ENCODE measurements at places on chromosomes 3 and 15. TPM values are rescaled to one million over a fixed set of nuclear protein-coding genes. Genes with fewer than 3 reads are reported as not detected.

- H3K4me3 ChIP-seq = no peak overlapping the region
- no peaks in the 10 kb centered on the region for H3K27me3 ChIP-seq
- no peak for DNase-seq
- H3K27ac ChIP-seq = no peak overlapping the region
These were observed 80.9 kb downstream of the LRRC3B start for GRCh38 chr3:26703519-26703918.

- peaks cover 31% of the 10 kb centered on the region for H3K27me3 ChIP-seq
- H3K4me1 ChIP-seq = no peaks in the 10 kb centered on the region
- H3K4me3 ChIP-seq = no peak overlapping the region
- no peak for DNase-seq
- H3K36me3 ChIP-seq = peaks cover 4% of the 10 kb centered on the region
These were observed 74.0 kb upstream of the ETV5 start for GRCh38 chr3:186182850-186183249.

GRCh38 chr3:65037861-65038260 is 350.1 kb upstream of the ADAMTS9 start:
- no peaks in the 10 kb centered on the region for H3K4me1 ChIP-seq
- DNase-seq = no peak
- H3K4me3 ChIP-seq = no peak overlapping the region
- no peaks in the 10 kb centered on the region for H3K27me3 ChIP-seq

- no peak overlapping the region for H3K27ac ChIP-seq
- H3K4me1 ChIP-seq = no peaks in the 10 kb centered on the region
- no peak overlapping the region for H3K4me3 ChIP-seq
- peaks cover 23% of the 10 kb centered on the region for H3K27me3 ChIP-seq
- DNase-seq = no peak
These were observed 6.8 kb downstream of the CACNA1D start for GRCh38 chr3:53501178-53501577.

- no peak overlapping the region for H3K27ac ChIP-seq
- no peak for DNase-seq
- H3K27me3 ChIP-seq = no peaks in the 10 kb centered on the region
- peaks cover 6% of the 10 kb centered on the region for H3K36me3 ChIP-seq
These were observed 129.1 kb upstream of the SMAD3 start for GRCh38 chr15:66936109-66936860.

GRCh38 chr15:56217341-56217740 is 26.3 kb downstream of the RFX7 start:
- H3K4me1 ChIP-seq = no peaks in the 10 kb centered on the region
- H3K4me3 ChIP-seq = no peak overlapping the region
- no peak overlapping the region for H3K27ac ChIP-seq
- H3K27me3 ChIP-seq = no peaks in the 10 kb centered on the region
- peaks cover 15% of the 10 kb centered on the region for H3K36me3 ChIP-seq

DNA sequence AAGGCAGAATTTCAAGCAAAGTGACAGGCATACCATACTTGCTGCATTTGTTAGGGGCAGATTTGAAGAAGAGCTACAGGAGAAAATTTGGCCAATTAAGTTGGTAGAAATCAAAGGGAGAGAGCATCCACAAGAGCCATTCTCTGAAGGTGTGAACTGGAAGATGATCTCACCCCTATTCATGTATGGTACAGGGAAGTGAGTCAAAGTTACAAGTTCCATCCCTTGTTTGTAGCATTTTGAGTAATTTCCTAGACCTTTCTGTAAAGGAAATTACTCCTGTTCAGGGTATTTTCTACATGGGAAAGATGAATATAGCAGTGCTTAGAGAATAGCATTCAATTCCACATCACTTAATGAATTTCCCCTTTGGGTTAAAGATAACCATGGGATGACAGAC is 28.4 kb downstream of the TTC14 start:
- H3K27ac ChIP-seq = no peak overlapping the region
- no peaks in the 10 kb centered on the region for H3K4me1 ChIP-seq
- peaks cover 12% of the 10 kb centered on the region for H3K36me3 ChIP-seq
- H3K27me3 ChIP-seq = peaks cover 14% of the 10 kb centered on the region

- H3K27ac ChIP-seq = no peak overlapping the region
- no peak overlapping the region for H3K4me3 ChIP-seq
- no peaks in the 10 kb centered on the region for H3K4me1 ChIP-seq
- H3K27me3 ChIP-seq = no peaks in the 10 kb centered on the region
These were observed 32.8 kb upstream of the CGNL1 start for GRCh38 chr15:57343498-57343897.

GRCh38 chr3:101836652-101837598 is 12.4 kb upstream of the NFKBIZ start:
- no peak overlapping the region for H3K4me3 ChIP-seq
- DNase-seq = peak; percentile 81
- H3K36me3 ChIP-seq = peaks cover 5% of the 10 kb centered on the region
- peaks cover 14% of the 10 kb centered on the region for H3K4me1 ChIP-seq

DNA sequence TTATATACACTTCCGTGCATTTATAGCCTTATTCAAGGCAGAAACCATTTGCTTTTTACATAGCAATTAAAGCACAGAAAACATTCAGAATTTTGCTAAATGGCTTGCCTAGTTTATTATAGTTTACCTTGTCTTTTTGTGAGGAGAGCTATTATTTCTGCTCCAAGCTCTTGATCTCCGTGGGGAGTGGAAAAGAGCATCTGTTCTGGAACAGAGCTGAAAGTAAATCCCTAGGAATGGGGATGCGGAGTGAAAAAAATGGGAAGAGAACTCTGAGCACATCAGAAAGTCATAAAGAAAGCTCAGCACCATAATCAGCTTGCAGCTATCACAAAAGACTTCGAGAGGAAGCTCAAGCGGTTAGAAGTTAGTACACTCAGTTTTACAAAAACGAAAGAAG is 1006.7 kb downstream of the ROBO2 start:
- no peaks in the 10 kb centered on the region for H3K36me3 ChIP-seq
- no peak overlapping the region for H3K27ac ChIP-seq
- no peaks in the 10 kb centered on the region for H3K27me3 ChIP-seq

- no peaks in the 10 kb centered on the region for H3K4me1 ChIP-seq
- H3K27ac ChIP-seq = no peak overlapping the region
- H3K27me3 ChIP-seq = no peaks in the 10 kb centered on the region
- no peak for DNase-seq
- no peaks in the 10 kb centered on the region for H3K36me3 ChIP-seq
These were observed 46.9 kb upstream of the NTRK3 start for GRCh38 chr15:88303395-88303794.

DNA sequence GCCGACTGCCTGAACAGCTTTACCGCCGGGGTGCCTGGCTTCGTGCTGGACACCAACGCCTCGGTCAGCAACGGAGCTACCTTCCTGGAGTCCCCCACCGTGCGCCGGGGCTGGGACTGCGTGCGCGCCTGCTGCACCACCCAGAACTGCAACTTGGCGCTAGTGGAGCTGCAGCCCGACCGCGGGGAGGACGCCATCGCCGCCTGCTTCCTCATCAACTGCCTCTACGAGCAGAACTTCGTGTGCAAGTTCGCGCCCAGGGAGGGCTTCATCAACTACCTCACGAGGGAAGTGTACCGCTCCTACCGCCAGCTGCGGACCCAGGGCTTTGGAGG is 815 bp downstream of the SPINT1 start:
- peak overlapping the region; percentile 96 for H3K4me3 ChIP-seq
- no peaks in the 10 kb centered on the region for H3K27me3 ChIP-seq
- H3K36me3 ChIP-seq = peaks cover 16% of the 10 kb centered on the region

DNA sequence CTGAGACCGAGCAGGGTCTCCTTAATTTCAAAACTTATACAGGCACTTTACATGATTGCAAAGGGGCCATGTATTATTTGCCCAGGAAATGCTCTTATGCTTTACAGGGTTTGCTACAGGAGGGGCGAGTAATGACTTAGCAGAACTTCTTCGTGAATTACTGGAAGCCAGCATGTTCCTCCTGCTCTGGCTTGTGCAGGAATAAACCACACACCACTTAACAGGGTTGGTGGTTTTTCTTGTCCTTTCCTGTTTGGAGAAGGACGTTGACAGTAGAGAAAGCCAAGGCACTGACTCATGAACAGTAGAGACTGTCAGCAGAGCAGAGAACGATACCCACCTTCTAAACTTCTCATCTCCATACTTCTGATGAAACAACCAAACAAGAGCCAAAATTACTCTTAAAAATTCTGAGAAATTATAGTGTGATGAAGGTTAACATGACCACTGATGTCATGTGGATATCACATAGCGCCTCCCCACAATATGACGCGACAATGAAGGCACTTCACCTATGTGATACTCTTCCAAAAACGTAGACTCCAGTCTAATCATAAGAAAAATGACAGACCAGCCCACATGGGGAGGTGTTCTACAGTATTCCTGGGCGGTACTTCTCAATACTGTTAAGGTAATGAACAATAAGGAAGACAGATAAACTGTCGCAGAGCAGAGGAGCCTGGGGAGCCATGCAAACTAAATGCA is 24.7 kb upstream of the MCTP2 start:
- no peak overlapping the region for H3K27ac ChIP-seq
- no peaks in the 10 kb centered on the region for H3K36me3 ChIP-seq
- peak; percentile 63 for DNase-seq
- no peak overlapping the region for H3K4me3 ChIP-seq
- H3K27me3 ChIP-seq = no peaks in the 10 kb centered on the region

DNA sequence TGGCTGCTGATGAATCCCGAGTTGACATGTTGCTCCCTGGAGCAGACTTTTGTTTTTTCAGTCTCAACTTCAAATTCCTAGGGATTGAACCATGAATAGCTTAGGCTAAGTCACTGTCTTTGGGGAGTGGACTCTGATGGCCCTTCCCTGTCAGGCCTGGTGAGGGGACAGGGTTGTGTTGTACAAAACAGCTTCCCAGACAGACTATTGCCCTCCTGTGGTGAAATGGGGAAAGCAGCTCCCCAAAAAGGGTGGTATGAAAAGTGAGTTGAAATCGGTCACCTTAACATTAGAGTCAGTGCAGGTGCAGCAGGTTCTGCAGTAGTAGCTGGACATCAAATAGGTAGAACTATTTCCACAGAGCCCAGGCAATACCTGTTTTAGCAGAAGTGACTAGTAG is 775.6 kb downstream of the ROBO2 start:
- DNase-seq = peak; percentile 45
- no peak overlapping the region for H3K4me3 ChIP-seq
- no peaks in the 10 kb centered on the region for H3K4me1 ChIP-seq
- H3K27ac ChIP-seq = no peak overlapping the region
- no peaks in the 10 kb centered on the region for H3K27me3 ChIP-seq

- H3K36me3 ChIP-seq = no peaks in the 10 kb centered on the region
- no peak overlapping the region for H3K4me3 ChIP-seq
- peaks cover 19% of the 10 kb centered on the region for H3K4me1 ChIP-seq
- no peak overlapping the region for H3K27ac ChIP-seq
- peak; percentile 23 for DNase-seq
These were observed 52.6 kb upstream of the TGFBR2 start for GRCh38 chr3:30553641-30554316.

DNA sequence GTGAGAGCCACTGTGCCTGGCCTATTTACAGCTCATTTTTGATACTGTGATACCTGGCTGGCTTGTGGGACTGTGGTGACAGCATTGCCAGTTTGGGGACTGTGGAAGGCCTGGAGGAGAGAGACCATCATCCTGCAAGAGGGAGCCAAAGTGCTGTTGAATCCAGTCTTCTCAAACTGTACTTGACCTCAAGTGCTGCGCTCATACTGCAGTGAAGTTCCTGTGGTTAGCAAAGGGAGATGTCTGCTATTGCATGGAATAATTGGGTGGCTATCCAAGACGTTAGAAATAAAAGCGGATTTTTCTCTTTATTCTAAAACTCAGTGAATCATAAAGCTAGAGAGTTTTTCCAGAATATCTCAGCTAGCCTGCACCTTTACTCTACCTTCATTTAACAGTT is 83.4 kb downstream of the CCK start:
- H3K27me3 ChIP-seq = no peaks in the 10 kb centered on the region
- H3K4me3 ChIP-seq = no peak overlapping the region
- no peak for DNase-seq
- no peak overlapping the region for H3K27ac ChIP-seq
- peaks cover 41% of the 10 kb centered on the region for H3K36me3 ChIP-seq

- no peaks in the 10 kb centered on the region for H3K36me3 ChIP-seq
- no peak for DNase-seq
- no peak overlapping the region for H3K27ac ChIP-seq
- no peak overlapping the region for H3K4me3 ChIP-seq
These were observed 235.9 kb downstream of the GAP43 start for GRCh38 chr3:115859002-115859807.

Gene GOLGA6L1
- not detected for total RNA-seq

Gene SLC2A2
- not detected for total RNA-seq

Gene CPB1
- total RNA-seq = not detected

Gene GSK3B
- 71.5 TPM for total RNA-seq

Gene COL6A5
- not detected for total RNA-seq

Gene SNTN
- not detected for total RNA-seq

Gene UACA
- total RNA-seq = 37.0 TPM

Gene FBXL22
- total RNA-seq = 0.39 TPM
